ENCODE measurements at places on chromosomes 5 and 9.

DNA sequence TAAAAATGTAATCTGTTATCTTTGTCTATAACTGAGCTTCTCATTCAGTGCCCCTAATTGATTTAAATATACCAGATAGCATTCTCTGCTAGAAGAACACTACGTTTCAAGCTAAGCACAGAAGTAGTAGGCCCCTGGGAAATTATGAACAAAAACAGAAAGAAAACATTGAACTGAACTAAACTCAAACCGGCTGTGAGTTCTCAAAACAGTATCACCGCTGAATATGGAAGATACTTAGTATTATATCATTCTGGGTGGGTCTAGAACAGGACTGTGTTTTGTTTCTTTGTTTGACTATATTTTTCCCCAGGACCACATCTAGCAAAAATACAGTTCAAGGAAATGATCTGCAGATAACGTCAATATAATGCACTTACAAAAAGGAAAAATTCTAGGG, 95.1 kb upstream of the HMHB1 start:
- DNase-seq, result no peak

DNA sequence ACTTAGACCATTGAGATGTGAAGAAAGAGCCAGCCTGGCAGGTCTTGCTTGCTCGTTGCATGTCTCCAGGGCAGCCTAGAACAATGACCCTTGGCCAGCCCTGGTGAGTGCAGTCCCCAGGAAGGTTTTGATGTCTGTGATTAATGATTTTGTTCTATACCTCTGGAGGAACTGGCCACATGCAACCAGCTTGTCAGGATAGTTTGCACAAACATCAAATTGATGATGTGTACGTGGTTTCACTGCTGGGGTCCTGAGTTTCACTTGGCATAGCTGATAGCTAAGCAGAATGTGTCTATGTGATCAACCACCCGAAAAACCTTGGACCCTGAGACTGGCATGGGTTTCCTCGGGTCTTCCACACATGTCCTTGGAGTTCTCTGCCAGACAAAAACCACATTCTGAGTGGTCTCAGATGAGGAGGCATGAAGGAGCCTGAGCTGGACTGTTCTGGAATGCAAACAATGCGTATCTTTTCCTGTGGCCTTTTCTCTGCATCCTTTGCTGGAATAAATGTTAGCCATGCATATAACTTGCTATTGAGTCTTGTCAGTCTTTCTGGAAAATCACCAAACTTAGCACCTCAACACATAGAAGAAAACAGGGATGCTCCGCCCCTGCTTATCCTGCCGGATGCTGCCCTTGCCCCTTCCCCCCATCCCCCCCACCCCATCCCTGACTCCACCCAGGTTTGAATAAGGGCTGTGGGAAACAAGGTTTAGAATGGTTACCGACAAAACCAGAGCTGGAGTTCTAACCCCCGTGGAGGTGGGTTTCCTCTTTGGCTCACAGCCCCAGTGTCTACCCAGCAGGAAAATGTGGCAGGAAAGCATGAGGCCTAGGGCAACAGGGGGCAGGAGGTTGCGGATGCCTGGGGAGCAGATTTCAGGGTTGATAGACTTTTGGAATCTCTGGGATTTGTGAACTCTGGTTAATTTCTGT, 50.1 kb upstream of the ANKRD33B start:
- DNase-seq, result peak; percentile 98

- no peak for DNase-seq
Measured at GRCh38 chr5:113378514-113378913, 56.3 kb downstream of the TSSK1B start.

- DNase-seq, result no peak
Measured at GRCh38 chr5:177332031-177332895, 19.2 kb downstream of the LMAN2 start.
